CD4-positive, alpha-beta T cell treated with Interleukin-21 for 1 hour (primary cell): ENCODE measurements at places on chromosomes 16 and 17.

DNA sequence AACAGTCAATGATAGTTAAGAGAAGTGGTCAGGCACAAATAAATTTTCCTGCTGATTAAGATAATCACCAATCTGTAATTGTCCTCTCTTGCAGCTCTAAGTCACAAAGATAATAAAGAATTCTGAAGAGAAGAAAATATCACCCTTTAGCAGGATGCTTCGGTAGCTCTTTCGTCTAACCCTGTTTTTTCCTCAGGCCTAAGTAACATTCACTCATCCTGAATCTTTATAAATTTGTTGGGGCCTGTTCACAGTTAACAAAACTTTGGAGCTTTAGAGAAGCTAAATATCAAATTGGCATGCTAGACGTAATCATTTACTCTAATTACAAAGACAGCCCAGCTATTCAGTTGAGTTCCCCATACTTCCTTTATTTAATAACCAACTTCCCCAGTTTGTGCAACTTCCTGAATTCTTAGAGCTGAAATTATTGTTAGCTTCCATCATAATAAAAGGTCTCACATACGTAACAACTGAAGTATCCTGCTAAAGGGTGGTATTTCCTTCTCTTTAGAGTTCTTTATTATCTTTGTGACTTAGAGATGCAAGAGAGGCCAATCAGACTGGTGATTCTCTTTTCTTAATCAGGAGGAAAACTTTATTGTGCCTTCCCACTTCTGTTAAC, 118.6 kb downstream of the TANGO6 start:
- no peak for DNase-seq

- no peak for DNase-seq
Observed at GRCh38 chr16:48895142-48895541, 285.2 kb upstream of the N4BP1 start.

DNA sequence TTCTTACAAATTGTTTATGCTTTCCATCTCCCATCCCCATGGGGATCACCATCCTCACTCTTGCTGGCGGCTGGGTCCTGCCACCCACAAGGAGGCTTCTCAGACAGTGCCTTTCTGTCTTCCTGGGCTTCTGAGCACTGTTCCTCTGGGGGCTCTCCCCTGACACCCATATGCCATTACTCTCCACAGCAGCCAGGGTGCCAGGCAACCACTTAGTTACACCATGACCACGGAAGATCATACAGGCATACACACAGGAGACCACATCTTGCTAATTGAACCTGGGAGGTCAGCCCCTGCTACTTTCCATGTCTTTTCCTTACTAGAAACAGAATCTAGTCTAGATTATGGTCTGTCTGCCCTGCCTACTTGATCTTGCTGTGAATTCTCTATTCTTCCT, 27.7 kb upstream of the HS3ST2 start:
- no peak for DNase-seq

DNA sequence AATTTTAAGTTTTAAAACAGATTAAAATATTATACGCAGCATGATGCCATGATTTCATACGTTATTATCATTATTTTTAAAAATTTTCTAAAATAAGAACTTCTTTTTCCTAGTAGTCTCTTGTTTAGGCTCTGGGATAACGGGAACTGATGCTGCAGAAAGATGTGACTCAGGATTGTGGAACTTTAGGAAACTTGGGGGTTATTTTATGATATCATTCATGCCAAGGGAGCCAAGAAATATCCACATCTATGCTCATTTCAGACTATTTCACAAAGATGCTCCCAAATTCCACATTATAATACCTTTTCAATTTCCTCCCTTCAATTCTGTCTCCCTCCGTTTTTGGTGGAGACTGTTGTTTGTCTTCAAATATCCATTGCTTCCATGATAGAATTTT, 236.4 kb downstream of the HS3ST3A1 start:
- DNase-seq = no peak

DNA sequence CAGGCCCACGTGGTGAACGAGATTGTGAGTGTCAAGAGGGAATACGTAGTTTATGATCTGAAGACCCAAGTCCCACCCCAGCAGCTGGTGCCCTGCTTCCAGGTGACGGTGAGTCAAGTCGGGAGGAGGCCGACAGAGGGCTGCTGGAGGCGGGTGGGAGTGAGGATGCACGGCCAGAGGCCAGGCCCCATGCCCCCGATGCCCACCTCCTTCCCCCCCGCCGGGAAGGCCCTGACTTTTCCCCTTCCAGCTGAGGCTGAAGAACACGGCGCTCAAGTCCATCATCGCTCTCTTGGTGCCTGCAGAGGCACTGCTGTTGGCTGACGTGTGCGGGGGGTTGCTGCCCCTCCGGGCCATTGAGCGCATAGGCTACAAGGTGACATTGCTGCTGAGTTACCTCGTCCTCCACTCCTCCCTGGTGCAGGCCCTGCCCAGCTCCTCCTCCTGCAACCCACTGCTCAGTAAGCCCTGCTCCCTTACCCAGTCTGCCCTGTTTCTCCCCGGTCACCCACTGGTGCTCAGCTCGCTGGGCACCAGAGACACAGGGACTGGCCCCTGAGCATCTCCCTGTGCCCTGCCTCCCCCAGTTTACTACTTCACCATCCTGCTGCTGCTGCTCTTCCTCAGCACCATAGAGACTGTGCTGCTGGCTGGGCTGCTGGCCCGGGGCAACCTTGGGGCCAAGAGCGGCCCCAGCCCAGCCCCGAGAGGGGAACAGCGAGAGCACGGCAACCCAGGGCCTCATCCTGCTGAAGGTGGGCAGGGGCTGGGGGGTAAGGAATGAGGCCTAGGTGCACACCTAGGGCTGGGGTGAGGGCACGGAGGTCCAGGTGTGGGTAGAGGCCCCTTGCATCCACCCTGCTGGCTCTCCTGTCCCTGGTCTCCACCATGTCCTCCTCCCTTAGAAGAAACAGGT, 2.6 kb downstream of the ZACN start:
- no peak for DNase-seq

GRCh38 chr16:55393991-55394390, 70.0 kb downstream of the IRX6 start:
- no peak for DNase-seq

DNA sequence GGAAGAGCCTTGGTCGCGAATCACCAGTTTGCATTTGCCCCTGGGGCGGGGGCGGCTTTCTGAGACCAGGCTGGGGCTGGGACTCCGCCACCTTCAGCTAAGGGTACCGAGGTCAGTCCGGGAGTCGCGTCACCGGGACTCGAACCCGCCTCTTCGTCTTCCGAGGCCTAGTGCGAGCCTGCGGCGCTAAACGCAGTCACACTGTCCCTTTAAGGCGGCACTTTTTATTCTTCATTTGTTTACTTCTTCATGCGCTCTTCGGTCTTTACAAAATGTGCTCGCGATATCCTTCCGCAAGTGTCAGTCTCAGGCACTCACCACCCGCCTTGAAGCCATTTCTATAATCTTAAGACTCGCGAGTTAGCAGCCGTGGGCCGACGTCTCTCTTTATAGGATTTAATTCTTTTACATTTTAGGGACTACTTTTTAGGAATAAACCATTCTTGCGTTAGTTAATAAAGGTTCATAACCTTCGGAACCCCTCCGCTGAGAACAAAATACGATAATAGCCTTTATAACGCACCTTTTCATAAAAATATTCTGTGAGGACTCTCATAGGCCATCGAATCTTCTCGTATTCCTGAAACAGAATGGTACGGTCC, 593 bp upstream of the HEXIM1 start:
- peak; percentile 90 for DNase-seq

- no peak for DNase-seq
Observed at GRCh38 chr16:3051494-3051893, 5.1 kb downstream of the MMP25 start.

GRCh38 chr17:82108038-82108437, 10.0 kb upstream of the FASN start:
- DNase-seq = no peak

DNA sequence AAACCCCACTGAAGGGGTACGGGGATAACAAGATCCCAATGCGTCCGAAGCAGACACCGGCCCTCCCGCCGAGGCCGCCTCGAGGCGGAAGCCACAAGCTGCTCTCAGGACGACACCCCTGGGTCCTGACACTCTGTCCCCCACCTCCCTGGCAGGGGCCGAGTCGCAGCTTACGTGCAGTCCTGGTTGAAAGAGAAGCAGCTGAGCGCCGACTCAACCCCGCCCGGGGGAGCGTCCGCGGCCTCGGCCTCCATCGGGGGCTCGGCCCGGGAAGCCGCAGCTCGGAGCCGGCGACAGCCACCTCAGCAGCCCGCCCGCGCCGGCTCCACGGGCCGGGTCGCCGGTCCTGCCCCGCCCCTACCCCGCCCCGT, at the start of gene WIPI1:
WIPI1 (minus strand) TSS at position 329 of the 371 bp plus-strand sequence; CDS start at position 254, 75 bp downstream.
- DNase-seq = no peak

DNA sequence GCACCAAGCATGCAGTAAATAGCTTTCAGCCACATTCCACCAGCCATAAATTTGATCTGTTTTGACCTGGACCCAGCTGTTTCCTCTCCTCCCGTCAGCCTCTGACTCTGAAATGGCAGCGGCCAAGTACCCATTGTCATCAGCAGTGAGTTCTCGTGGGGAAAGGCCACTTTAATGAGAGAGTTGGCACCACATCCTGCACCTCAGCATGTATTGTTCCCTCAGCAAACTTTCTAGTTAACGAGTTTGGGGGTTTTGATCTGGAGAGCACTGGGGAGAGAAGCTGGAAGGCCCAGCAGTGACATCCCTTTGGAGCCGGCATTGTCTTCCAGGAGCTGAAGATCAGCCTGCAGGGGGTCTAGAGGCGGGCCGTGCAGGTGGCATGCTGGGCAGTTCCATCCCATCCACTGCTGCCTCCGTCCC, 84.9 kb downstream of the RPA1 start:
- no peak for DNase-seq

DNA sequence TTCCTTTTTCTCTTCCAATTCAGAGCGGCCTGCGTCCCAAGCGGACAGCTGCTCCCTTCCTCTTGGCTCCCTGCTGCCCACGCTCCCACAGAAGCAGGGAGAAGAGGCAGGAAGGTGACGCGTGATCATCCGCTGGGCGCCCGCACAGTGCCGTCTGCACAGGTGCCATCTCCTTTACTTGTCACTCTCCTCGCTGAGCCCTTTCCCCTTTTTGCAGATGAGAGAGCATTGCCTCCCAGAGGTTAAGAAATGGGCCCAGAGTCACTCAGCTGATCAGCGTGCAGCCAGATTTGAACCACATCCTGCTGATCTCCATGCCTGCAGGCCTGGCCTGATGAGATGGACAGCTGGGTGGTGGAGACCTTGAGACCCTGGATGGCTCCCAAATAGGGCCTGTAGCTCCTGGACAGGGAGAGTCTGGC, 299.8 kb downstream of the SEC14L1 start:
- DNase-seq = no peak

GRCh38 chr16:56669840-56670619, 416 bp downstream of the MT1H start:
- DNase-seq = no peak

DNA sequence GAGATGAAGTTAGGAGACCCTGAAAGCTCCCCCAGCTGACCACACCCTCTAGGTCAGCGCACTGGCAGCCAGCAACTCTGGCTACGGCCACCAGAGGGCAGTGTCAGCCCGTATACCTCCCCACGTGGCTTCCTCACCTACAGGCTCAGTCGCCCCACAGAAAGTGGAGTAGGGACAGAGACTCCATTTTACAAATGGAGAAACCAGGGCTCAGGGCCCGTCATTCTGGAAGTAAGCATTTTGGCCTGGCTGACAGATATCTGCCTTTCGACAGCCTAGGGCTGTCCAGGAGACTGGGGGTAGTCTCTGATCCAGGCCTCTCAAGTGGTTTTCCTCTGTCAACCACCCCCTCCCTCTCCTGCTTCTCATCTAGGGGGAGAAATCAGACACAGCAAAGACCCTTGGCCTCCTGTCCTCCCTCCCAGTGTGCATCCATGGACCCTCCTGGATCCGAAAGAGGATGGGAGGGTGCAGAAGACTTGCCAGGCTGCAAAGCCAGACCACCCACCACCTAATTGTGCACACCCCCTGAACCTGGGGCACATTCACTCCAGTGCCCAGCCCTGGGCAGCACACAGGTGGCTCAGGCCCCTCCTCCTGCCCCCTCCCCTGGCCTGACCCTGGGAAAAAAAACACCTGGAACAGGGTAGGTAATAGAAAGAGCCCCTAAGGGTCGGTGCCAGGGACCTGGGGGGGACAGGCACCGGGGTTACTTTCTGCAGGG, 3.8 kb upstream of the HAP1 start:
- DNase-seq = peak; percentile 79

DNA sequence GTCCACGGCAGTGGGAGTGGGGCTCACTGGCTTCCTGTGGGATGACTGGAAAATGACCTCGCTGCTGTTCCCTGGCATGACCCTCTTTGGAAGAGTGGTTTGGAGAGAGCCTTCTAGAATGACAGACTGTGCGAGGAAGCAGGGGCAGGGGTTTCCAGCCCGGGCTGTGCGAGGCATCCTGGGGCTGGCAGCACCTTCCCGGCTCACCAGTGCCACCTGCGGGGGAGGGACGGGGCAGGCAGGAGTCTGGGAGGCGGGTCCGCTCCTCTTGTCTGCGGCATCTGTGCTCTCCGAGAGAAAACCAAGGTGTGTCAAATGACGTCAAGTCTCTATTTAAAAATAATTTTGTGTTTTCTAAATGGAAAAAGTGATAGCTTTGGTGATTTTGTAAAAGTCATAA, 7.8 kb upstream of the RNF213 start:
- DNase-seq = peak; percentile 88

- no peak for DNase-seq
Observed at GRCh38 chr17:15380446-15380845, 39.0 kb upstream of the TEKT3 start.

DNA sequence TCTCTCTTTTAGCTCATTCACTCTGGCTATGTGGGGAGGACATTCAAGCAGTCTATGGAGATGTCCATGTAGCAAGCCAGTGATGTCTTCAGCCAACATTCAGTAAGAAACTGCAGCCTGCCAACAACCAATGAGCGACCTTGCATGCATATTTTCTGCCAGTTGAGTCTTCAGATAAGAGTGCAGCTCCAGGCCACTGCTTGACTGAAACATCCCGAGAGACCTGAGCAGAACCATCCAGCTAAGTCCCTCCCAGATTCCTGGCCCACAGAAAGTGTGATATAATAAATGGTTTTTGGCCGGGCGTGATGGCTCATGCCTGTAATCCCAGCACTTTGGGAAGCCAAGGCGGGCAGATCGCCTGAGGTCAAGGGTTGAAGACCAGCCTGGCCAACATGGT, 10.5 kb upstream of the C17orf58 start:
- no peak for DNase-seq
